ENCODE measurements at places on chromosomes 3 and 15.

DNA sequence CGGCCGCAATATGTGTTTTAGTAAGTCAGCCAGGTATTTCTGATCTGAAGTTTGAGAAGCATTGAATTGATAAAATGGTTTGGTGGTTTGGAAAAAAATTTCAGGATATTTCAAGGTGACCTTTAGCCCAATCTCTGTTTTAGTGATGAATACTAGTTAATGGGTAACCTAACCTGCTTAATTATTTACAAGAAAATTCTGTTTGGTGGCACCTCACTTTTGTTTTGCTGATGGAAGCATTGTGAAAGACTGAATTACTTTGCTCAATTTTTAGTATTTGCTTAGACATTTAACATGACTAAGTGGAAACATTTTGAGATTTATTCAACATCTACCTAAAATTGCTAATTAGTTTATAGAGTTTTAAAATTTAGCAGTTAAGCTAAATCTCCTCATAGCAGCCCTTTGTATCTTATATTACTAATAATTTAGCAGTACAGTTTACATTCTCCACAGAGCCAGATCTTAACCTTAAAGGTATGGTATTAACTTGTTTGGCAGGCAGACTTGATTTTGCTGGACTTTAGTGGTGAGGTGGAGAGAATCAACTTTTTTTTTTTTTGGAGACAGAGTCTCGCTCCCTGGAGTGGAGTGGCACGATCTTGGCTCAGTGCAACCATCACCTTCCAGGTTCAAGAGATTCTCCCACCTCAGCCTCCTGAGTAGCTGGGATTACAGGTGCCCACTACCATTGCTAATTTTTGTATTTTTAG is 35.4 kb downstream of the GRAMD1C start:
- no peak for DNase-seq

GRCh38 chr3:67034371-67034770 is 36.3 kb downstream of the KBTBD8 start:
- DNase-seq: no peak

DNA sequence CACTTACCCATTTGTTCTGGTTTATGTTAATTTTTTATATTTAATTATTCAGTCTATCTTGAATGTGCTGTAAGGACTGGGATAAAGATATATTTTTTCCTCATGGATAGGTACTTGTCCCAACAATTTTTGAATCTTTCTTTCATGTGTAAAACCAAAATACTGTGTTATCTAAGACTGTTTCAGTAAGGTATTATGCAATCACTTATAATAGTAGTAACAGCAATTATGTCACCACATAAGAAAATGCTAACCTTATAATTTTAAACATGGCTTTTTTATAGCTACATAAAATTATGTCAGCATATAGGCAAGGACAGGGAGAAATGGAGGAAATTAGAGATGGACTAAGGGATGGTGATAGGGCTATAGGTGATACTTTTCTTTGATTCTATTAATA is 2.9 kb upstream of the CTDSPL start:
- no peak for DNase-seq

DNA sequence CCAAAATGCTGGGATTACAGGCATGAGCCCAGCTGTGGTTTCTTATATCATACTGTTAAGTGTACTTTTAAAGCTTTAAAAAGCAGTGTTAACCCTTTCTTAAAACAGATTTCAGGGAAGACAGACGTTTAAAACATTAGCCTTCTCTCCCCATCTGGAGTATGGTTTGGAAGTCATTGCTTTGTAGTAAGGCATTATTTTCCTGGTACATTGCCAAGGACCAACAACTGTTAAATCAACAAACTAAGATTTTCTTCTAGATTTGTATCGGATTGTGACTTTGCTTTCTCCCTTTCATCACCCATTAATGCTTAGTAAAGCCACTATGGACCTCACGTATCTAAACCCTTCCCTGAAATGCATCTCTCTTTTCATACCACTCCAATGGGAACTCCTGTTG is 50.5 kb downstream of the UBE2E1 start:
- DNase-seq: no peak

- DNase-seq: no peak
Observed at GRCh38 chr3:153257673-153258351, 95.8 kb downstream of the RAP2B start.

- no peak for DNase-seq
Observed at GRCh38 chr15:97745481-97746071, 214.9 kb upstream of the ARRDC4 start.

- no peak for DNase-seq
Observed at GRCh38 chr3:156518726-156519125, 36.2 kb downstream of the SSR3 start.

DNA sequence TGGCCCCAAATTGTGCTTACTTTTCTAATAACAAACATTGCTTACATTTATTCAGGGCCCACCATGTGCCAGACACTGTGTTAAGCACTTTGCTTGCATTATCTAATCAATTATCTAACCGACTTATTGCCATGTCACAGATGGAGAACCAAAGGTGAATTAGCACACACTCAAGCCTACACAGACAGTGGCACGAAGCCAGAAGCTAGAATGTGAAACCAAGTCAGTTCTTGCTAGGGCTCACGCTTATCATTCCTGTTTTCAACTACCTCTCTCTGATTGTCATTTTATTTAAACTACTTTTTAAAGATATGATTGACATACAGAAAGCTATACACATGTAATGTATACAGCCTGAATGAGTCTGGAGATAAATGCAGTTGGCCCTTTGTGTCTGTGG is 215.7 kb upstream of the CFAP20DC start:
- no peak for DNase-seq

DNA sequence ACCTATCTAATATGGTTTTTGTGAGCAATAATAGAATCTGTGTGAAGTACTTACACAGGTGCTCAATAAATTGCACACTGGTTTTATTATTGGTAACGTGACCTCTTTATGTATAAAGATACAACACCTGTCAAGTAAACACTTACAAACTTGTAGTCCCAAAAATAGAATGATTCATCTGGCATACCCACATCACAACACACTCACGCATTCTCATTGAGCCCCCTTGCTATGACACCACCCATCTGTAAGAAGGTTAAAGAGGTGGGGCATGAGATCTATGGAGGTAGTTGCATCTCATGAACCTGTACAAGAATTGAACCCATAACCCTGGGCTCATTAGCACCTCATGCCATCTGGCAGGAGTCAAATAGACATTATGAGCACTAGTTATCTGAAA is 134.9 kb upstream of the THBS1 start:
- DNase-seq: no peak

GRCh38 chr3:53650928-53651661 is 156.7 kb downstream of the CACNA1D start:
- DNase-seq: no peak

DNA sequence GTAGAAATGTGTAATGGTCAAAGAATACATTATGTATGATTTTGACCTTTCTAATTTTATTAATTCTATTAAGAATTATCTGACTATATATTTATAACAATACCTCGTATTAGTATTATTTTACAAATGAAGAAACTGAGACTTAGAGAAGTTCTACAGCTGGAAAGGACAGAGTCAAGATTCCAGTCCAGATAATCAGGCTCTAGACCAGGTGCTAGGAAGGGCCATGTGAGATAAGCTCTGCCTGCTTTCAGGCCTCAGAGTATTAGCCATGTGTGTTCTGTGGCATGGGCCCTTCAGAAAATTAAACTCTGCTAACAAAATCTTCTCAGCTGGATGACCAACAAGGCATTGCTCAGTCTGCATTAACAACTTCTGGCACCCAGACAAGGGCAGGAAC is 87.5 kb downstream of the CD200R1L start:
- no peak for DNase-seq

DNA sequence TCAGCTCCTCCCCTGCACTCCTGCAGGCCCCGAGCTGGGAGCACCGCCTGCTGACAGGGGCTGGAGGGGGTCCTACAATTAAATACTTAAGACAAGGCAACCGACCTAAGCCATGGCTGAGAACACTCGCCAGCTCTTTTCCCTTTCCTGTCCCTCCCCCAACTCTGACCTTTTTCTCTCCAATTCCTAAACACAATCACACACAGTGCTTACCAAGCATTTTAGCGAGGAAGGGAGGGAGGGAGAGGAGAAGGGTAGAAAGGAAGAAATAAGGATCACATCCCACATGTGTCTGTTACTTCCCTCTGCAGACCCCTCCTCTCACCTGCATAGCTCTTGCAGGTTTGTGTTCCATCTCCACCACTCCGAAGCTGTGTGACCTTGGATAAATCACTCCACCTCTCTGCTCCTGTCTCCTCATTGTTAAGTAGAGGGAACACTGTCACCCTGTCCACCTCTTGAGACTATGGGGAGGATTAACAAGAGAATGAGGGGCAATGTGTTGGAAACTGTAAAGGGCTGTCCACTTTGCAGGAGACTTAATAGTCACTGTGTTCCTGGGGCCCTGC is 63.6 kb downstream of the CYP11A1 start:
- DNase-seq: no peak

- peak; percentile 69 for DNase-seq
Observed at GRCh38 chr3:45841757-45842491, at the start of gene LZTFL1. TSS of gene LZTFL1 (minus strand) at chr3:45842119. CDS start at chr3:45841991, 128 bp downstream.

- DNase-seq: no peak
Observed at GRCh38 chr15:81511138-81511537, 137.1 kb upstream of the TMC3 start.

DNA sequence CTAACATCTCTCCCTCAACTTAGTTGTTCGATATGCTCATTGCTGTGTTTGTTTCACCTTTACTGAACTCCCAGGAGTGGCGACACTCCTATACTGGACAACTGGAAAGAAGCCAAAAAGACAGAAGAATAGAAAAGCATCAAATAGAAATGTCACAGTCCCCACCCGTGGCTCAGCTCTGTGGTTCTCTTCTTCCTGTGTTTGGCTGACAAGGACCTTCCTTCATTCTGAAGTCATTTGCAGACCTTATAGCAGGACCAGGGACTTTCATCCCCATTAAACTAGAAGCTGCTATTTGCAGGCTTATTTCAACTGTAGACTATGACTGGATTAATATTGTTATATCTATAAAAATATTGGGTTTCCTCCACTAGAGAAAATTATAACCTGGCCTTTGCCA is 125.9 kb downstream of the NECTIN3 start:
- no peak for DNase-seq

- no peak for DNase-seq
Observed at GRCh38 chr3:185713015-185713414, 111.8 kb downstream of the IGF2BP2 start.

DNA sequence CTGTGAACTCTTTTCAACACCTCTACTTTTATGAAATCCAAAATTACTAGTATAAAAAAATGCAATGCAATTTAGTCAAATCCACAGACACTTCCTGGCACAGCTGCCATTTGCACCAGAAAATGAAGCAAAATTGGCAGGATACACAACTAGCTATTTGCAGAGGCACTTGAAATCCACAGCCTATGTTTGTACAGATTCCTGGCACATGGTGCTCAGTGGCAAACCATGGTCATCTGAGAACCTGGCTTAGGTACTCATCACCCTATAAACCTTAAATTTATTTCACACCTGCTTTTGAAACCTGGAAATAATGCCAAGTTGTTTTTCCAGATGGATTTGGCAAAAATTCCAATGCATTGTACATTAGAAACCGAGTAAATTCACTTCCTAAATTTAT is 20.2 kb upstream of the PPM1L start:
- DNase-seq: no peak

- DNase-seq: no peak
Observed at GRCh38 chr15:100686725-100687473, 84.5 kb downstream of the ASB7 start.

DNA sequence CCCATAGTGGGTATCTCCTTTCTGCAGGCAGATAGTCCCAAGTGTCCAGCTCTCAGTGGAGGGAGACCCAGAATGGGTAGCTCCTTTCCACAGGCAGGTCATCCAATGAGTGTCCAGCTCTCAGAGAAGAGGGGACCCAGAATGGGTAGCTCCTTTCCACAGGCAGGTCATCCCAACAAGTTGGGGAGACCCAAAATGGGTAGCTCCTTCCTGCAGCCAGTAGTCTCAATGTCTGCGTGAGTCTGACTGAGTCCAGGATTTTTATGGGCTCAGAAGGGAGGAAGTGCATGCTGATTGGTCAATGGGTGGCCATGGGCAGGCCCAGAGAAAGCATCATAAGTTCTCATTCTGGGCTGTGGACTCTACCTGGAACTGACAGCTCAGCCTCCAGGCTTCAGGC is 150.7 kb upstream of the P2RY1 start:
- DNase-seq: no peak

DNA sequence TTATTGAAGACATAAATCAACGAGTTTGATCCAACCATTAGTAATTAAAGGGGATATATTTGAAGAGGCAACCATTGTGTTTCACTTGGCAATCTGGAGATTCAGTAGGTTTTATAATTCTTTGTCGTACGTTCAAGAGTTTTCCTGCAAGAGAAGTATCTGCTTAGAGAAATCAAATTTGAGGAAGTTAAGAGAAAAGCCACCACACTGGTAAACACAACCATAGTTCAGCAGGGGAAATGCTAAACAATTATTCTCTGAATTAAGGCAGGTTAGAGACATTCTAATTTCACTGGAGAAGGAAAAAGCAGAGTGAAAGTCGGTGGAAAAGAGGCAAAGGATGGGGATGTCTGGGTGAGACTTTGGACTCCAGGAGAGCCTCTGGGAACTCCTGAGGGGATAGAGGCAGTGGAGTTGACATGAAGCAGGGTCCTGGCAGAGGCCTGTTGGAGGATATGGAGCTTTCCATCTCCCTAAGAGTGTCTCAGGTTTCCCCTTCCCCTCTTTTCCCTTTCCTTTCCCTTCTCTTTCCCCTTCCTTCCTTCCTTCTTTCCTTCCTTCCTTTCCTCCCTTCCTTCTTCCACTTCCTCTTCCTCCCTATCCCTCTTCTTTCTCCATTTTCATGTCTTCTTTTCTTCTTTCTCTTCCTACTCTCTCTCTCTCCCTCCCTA is 26.5 kb downstream of the SPINK8 start:
- no peak for DNase-seq

GRCh38 chr3:126746395-126747177 is 42.5 kb downstream of the CHCHD6 start:
- DNase-seq: no peak

- no peak for DNase-seq
Observed at GRCh38 chr3:3707858-3708768, 91.1 kb upstream of the LRRN1 start.

DNA sequence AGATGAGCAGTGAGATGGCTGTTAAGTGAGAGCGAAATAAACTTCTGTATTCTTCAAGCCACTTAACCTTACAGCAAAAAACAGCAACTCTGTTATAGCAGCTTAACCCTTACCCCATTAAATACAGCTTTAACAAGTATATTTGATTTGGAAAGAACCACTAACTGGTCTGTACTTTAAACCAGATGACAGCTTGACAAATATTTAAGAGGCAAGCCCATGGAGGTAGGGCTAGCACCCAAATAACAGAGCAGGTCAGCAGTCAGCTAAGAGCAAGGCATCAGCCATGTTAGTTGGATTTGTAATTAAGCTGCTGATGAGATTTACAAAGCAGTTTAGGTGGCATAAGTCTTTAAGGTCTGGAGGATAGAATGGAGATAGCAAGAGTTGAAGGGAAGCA is 3.5 kb downstream of the LZTFL1 start:
- no peak for DNase-seq

GRCh38 chr15:56891852-56892440 is 26.5 kb upstream of the TCF12 start:
- DNase-seq: no peak

GRCh38 chr15:58352026-58352929 is 79.5 kb upstream of the LIPC start:
- DNase-seq: no peak

- DNase-seq: no peak
Observed at GRCh38 chr15:50786438-50786837, 20.9 kb upstream of the SPPL2A start.

Measured in activated T-helper 1 cell treated with anti-CD3 and anti-CD28 coated beads, Interleukin-2, amount 50 U/mL, for 16 hours (primary cell).